ENCODE measurements at places on chromosomes 1 and 21. TPM values are rescaled to one million over a fixed set of nuclear protein-coding genes. Genes with fewer than 3 reads are reported as not detected.

- peak; percentile 35 for DNase-seq
These were observed 19.4 kb downstream of the ZBTB40 start for GRCh38 chr1:22471078-22471477.

DNA sequence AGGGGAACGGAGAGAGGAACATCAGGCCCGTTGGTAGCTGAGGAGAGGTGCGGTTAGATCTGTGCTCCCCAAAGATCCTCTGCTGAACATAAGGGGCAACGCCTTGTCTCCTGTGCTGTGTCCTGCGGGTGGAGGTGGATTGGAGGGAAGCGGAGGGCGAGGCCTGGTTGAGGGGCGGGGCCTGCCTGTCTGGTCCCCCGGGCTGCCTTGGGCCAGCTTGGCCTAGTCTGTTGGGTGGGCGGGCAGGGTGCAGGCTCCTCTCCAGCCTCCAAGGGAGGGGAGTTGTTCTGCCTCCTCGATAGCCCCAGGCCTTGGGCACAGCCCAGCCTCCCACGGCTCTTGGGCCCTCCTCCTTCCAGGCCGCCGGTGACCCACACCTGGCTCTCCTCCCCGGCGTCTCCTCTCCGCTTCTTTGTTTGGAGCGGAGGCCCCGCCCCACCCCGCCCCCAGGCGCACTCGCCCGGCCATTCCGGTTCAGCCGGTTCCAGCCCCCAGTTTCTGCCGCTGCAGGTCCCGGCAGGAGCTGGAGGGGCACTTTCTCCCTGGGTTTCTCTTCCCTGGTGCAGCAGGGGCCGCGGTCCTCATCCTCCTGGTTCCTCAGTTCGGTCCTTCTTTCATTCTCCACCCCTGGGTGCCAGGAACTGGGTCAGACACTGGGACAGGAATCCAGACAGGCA is 19.4 kb downstream of the PTPRF start:
- no peak for DNase-seq

GRCh38 chr21:46437096-46437498 is 21.6 kb upstream of the DIP2A start:
- DNase-seq, result no peak

DNA sequence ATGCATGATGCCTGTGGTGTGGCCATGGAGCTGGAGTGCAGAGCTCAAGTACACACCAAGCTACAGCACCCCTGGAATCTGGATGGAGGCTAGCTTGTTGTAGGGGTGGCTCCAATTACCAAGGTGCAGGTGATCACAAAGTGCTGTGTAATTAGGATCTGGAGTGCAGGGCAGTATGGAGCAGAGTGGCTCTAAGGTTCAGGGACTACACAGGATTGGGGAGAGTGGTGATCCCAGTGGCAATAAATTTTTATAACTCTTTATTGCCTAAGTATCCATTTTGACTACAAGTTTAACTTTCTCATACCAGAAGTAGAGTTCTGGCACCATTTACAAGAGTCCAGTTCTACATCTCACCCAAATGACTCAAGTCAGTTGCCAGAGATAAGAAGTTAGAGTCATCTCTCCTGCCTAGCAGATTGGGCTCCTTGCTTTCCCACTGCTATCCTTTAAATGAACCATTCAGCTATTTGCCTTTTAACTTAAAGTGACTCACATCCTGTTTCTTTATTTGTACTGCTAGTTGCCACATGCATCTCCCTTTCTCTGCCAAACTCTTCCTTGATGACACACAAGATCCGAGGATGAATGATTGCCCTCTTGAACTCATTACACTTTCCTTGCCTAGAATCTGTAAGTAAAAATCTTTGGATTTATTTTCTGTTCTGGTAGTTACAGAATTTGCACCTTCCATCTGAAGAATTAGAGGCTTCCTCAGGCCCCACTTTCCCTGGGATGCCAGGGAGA is 427.2 kb downstream of the KCNT2 start:
- DNase-seq, result peak; percentile 94

DNA sequence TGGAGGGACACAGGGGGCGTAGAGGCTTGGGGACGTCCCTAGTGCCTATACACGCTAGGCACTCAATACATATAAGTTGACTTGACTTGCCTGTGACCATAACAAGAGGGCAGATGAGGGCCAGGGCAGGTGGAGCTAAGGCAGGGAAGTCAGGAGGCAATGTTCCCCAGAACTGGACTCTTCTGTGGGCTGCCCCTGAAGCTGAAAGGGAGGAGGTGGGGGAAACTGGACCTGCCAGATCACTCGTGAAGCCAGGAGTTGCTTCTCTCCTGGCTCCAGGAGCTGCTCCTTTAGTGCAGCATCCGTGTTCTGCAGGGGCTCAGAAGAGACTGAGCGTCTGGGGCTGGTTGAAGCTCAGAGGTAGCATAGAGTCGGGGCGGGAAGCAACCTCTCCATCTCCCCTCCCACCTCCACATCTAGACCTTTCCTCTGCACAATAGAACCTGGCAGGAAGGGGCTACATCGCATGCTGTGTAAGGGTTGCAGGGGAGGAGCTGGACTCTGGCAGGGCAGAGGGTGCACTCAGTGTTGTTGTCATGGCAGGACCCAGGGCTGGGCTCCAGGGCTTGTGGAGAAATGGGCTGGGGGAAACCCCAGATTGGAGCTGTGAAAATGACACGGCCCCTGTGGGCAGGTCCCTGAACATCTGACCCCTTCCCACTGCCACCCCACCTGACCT is 2.9 kb upstream of the SEMA4A start:
- no peak for DNase-seq

DNA sequence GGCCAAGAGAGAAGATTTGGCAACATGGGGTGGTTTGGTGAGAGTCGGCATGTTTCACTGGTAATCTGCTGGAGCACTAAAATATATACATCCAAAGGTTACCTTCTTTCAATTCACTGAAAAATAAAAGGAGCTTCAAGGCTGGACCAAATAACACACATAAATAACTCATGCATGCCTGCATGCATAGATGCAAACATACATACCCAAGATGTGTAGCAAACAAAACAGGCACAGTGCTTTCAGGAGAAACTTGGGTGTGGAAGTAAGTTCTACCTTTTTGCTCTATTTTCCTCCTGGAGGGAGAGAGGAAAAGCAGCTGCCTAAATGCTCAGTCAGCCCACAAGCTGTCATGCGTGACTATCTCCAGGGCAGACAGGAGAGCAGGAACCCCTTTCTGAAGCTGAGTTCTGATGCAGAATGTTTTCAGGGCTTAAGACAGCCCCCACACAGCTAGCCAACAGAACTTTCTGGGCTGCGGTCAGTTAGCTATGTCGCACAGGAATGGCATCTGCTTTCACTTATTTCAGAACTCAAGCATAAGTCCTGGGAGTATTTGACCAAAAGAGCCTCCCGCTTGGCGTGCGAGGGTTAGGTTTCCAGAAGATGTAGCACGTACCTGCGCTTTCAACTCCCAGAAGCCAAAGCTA is 166.2 kb downstream of the TOMM20 start:
- peak; percentile 100 for DNase-seq

DNA sequence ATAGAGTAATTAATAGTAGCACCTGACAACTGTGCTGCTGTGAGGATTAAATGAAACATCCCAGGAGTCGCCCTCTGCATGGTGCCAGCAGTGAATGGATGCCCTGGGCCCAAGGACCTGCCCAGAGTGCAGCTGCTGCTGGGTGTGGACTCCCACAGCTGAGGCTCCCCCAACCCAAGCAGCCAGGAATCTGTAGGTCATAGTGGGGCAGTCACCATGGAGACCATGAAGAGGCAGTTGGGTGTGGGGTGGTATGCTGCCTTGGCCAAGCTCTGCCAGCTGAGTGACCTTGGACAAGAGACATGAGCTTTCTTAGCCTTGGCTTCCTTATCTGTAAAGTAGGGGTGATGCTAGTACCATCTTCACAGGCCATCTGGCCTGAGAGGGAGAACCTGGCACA is 9.4 kb downstream of the OLIG2 start:
- no peak for DNase-seq

DNA sequence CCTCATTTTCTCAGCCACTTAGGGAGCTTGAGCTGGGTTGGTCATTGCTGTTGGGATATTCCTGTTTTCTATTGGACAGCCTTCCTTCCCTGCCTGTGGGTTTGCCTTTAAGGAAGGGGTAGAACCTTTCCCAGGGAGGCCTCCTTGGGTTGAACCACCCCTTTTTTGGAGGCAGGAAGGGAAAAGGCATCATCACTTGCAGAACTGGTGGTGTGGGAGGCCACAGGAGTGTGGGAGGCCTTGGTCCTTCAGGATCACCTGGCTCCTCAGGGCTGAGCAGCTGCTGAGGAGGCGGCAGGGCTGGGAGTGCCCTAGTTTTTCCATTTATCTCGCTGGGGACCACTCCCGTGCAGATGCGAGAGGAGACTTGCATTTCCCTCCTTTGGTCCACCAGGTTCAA is 667 bp upstream of the CYB561D1 start:
- DNase-seq, result no peak

DNA sequence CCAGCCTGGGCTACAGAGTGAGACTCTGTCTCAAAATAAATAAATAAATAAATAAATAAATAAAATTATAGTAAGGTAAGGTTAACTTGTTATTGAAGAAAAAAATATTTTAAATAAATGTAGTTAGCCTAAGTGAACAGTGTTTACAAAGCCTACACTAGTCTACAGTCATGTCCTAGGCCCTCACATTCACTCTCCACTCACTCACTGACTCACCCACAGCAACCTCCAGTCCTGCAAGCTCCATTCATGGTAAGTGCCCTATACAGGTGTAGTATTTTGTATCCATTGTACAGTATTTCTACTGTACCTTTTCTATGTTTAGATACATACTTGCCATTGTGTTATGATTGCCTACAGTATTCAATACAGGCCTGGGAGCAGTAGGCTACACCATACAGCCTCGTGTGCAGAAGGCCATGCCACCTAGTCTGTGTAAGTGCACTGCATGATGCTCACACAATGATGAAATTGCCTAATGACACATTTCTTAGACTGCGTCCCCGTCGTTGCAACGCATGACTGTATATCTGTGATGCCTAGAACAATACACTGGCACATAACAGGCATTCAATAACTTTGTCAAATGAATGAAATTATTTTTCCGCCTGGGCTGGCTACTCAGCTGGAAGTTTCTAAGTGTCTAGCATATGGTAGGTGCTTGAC is 14.8 kb downstream of the KCNN3 start:
- no peak for DNase-seq

- DNase-seq, result no peak
These were observed 26.9 kb downstream of the TOMM20 start for GRCh38 chr1:235101558-235102258.

DNA sequence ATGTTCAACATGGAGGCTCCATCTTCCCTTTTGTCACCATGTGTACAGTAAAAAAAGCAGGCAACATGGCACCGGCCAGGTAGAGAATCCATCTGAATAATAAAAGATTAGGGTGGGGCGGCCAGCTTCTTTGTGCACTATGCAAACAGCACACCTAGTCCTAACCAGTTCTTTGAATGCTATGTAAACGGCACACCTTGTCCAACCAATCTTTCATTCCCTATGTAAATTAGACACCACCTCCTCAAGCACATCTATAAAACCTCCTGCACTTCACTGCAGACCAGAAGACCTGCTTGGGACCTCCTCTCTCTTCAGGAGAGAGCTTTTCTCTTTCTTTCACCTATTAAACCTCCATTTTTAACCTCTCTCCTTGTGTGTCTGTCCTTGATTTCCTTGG is 28.2 kb downstream of the TFB2M start:
- DNase-seq, result no peak

GRCh38 chr1:91732291-91733107 is 153.5 kb downstream of the TGFBR3 start:
- DNase-seq, result peak; percentile 96

- peak; percentile 16 for DNase-seq
These were observed 84.3 kb downstream of the KCNK2 start for GRCh38 chr1:215166886-215167285.

DNA sequence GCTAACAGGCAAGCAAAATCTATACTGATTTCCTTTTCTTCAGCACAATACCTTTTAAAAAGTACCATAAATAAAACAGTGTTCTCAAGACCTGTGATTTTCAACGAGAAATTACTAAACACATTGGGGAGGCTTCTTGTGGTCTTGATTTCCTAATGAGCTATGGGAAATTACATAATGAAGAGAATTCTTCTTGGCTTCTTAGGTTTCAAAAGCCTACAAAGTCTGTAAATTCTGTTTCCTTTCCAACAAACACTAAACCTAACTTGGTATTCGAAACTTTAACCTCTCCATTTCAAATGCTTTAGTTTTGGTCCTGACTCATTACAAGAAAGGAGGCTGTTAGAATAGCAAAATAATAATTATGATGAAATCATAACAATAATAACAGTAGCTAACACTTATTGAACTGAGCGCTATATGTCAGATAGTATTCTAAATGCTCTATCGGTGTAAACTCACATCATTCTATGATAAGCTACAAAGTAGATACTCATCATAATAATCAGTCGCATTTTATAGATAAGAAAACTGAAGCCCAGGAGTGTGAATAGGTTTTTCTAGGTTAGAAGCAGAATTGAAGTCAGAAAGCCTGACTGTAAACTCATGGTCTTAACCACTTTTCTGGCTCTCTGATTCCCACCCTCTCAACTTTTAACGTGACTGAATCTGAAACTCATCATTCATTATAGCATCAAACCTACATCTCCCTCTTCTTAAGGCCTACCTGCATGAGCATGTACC is 486.7 kb downstream of the SMYD3 start:
- no peak for DNase-seq

GRCh38 chr1:23555986-23556634 is 3.2 kb downstream of the ID3 start:
- peak; percentile 95 for DNase-seq

GRCh38 chr21:32459972-32460371 is 47.5 kb downstream of the EVA1C start:
- DNase-seq, result no peak

DNA sequence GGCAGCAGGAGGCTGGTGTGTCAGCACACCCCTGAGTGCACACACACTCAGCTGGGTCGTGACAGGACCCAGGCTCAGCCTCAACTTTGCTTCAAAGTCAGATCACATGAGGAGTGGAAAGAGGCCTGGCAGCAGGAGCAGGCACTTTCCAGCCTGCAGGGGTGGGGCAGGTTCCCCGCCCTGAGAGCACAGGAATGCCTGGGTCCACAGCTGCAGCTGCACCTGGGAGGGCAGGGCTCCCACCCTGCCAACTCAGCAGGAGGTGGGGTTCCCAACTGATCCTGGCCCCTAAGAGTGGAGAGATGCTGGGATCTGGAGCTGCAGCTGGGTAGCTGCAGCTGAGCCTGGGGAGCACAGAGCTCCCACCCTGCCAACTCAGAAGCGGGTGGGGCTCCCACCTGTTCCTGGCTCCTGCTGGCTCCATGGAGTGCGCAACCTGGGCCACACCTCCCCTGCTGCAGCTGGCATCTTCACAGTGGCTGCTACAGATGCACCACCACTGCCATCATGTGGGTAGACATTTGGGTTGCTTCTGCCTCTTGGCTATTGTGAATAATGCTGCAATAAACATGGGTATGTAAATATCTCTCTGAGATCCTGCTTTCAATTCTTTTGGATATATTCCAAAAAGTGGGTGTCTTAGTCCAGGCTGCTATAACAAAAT is 415.4 kb downstream of the TTLL7 start:
- peak; percentile 27 for DNase-seq

The CELA2A gene
- total RNA-seq, result not detected

The OR2T2 gene
- not detected for total RNA-seq

The CD244 gene
- total RNA-seq, result not detected

The WNT9A gene
- total RNA-seq, result 0.37 TPM

The AIM2 gene
- not detected for total RNA-seq

The CDA gene
- total RNA-seq, result 1.1 TPM
